ENCODE measurements at places on chromosomes 5 and 9.

DNA sequence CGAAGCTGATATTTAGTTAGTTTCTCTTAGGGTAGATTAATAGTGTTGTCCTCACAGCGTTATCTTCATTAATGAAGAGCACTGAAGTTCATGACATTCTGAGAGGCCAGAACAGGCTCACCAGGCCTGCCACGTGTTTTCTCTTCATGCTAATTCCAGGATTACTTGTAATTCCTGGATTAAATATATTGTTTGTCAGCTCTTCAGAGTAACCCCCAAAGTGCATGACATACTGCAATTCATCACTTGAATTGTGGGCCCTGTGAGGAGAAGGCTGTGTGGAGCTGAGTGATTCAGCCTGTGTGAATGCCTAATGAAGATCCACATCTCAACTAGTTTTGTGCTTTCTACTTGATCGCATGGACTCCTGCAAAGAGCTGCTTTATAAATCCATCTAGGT lies 401.0 kb upstream of the ADAMTSL1 start:
- no peak for DNase-seq

- DNase-seq = no peak
Observed at GRCh38 chr5:16742938-16743337, 126.1 kb upstream of the RETREG1 start.

- no peak for DNase-seq
Observed at GRCh38 chr9:109507421-109507838, 9.3 kb upstream of the PTPN3 start.

DNA sequence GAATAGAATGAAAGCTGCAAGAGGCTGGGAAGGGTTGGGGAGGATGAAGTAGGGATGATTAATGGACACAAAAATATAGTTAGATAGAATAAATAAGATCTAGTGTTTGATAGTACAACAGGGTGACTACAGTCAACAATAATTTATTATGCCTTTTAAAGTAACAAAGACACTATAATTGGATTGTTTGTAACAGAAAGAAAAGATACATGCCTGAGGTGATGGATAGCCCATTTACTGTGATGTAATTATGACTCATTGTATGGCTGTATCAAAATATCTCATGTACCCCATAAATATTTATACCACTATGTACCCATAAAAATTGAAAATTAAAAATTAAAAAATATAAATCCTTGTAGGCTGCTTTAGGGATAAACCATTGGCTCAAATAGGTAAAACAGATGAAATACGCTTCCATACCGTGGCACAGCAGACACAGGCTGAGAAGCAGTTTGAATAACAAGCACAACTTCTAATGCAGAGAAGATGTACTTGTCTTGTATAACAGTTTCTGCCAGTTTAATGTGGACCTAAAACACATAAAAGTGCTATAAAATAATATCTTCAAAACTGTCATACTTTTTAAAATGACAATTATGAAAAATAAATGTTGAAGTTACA lies 34.9 kb downstream of the APBA1 start:
- no peak for DNase-seq

DNA sequence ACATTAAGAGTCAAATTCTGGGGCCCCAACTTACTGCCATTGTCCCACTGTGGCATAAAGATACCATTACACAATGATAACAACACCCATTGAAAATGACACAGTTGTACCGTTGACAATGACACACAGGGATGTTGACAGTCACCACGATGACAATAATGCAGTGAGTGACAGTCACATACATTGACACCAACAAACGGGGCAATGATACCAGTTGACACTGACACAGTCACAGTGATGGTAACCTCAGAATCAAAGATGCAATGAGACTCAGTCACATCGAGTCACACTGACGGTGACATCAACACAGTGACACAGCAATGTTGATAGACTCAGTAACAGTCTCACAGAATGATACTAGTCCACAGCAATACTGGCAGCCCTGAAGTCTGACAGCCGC lies 16.9 kb downstream of the CNTFR start:
- DNase-seq = no peak

GRCh38 chr5:107985144-107985543 lies 314.4 kb upstream of the EFNA5 start:
- DNase-seq = no peak

GRCh38 chr5:1161833-1162229 lies 39.6 kb upstream of the SLC6A19 start:
- DNase-seq = no peak

DNA sequence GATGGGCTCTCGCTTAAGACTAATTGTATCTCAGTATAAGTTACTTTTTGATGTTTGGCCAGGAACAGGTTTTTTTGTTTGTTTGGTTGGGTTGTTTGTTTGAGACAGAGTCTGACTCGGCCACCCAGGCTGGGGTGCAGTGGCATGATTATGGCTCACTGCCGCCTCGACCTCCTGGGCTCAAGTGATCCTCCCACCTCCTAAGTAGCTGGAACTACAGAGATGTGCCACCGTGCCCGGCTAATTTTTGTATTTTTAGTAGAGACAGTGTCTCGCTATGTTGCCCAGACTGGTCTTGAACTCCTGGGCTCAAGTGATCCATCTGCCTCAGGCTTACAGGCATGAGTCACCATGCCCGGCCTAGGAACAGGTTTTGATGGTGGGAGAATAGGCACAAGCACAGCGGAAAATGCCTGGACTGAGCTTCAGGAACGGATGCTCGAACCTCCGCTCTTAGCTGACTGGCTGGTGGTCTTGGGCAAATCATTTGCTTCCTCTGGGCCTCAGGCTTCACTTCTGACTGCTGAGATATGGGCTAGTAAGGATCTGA lies 11.4 kb upstream of the SYNPO start:
- no peak for DNase-seq

DNA sequence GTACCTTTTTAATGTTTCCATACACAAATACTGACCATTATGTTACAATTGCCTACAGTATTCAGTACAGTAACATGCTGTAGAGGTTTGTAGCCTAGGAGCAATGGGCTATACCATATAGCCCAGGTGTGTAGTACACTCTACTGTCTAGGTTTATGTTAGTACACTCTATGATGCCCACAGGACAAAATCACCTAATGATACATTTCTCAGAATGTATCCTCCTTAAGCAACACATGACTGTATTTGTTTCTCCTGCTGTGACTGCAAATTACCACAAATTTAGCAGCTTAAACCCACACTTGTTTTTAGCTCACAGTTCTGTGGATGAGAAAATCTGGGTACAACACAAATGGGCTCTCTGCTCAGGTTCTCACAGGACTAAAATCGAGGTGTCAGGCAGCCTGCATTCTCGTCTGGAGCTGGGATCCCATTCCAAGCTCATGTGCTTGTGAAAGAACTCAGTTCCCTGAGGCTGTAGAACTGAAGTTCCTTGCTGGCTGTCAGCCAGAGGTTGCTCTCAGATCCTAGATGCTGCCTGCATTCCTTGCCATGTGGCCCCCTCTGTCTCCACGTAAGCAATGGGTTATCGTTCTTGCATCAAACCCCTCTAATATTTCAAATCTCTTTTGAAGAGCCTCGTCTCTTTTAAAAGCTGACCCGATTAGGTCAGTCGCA lies 38.6 kb upstream of the PIK3R1 start:
- no peak for DNase-seq

GRCh38 chr9:82105729-82106128 lies 117.2 kb downstream of the SPATA31D1 start:
- DNase-seq = no peak

Measured in stimulated activated CD4-positive, alpha-beta T cell treated with anti-CD3 and anti-CD28 coated beads, Interleukin-15, amount 100 ng/mL, for 1 hour (primary cell).